ENCODE measurements at places on chromosomes 1 and 21.

DNA sequence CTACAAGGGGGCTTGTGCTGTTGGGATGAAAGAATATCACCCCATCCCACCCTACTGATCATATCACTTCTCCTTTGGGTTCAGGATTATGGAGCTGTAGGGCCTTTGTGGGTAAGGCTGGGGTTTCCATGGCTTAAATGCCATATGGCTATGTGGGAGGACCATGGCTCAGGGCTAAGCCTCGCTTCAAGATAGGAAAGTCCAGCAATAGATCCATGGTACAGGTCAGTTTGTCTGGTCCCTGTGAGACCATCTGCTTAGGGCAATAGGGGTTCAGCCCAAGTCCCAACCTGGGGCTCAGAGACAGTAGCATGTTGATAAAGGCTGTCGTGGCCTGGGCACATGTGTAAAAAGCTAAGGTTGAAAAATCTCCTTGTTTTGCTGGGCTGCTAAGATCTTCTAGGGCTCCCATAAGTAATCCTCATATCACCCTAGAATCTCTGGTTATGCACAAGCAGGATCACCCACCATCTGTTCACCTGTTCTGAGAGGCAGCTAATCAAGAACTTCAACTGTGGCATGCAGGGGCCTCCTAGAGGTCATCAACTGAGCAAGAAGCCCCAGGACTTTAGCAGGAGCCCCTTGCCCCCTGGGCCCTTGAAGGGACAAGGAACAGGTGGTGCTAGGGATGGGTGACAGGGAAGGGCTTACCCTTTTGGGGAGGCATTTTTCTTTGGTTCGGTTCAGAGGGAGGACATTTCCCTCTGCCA, 66.5 kb downstream of the UBE2T start:
- DNase-seq: no peak

DNA sequence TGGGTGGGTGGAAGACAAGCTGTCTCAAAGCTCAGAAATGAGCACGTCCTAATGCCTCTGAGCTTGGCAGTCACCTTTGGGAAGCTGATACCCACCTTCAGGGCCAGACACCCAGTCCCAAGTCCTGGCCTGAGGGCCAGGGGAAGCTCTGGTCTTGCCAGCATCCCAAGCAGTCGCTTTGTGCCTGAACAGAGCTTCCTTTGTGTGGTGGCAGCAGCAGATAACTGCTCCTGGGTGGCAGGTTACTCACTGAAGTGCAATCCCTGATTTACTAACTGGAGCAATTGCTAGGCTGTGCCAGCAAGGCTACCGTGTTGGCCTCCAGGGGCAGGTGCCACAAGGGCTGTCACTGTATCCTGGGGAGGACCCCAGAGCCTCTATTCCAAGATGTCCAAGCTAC, 40.4 kb upstream of the GRHL3 start:
- no peak for DNase-seq

GRCh38 chr1:229835226-229835625, 209.2 kb downstream of the URB2 start:
- no peak for DNase-seq

- no peak for DNase-seq
These were observed 40.6 kb downstream of the GJA5 start for GRCh38 chr1:147719711-147720225.

DNA sequence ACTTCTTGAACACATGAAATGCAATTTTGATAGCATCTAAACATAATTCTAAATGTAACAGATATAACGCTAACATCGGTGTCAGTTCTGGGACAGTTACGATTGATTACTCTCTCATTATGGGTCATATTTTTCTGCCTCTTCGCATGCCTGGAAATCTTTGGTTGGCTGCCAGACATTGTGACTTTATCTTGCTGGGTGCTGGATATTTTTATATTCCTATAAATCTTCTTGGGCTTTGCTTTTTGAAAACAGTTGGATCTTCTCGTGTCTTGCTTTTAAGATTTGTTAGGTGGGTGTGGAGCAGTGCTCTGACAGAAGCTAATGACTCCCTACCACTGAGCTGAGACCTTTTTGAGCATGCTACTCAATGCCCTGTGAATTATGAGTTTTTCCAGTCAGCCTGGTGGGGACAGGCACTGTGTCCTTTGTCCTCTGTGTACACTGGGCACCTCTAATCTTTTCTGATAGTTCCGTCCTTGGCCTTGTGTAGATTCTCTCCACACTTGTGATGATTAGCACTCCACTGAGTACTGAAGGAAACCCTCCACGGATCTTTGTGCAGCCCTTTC, 28.0 kb upstream of the EDARADD start:
- DNase-seq: no peak

DNA sequence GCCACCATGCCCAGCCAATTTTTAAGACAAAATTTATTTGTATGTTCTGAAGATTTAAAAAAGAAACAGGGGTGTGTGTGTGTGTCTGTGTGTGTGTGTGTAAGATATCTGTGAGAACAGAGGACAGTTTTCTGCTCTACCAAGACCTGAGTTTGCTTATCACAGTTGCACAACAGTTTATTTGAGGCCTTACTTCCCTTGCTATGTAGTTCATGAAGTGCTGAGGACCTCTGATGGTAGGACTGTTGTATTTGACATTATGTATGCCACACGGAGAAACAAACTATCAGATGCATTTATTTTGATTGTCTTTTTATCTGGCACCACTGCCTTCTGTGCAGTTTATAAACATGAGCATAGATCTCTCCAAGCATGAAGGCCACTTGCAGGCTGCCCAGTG, 355.2 kb downstream of the PBX1 start:
- DNase-seq: no peak

DNA sequence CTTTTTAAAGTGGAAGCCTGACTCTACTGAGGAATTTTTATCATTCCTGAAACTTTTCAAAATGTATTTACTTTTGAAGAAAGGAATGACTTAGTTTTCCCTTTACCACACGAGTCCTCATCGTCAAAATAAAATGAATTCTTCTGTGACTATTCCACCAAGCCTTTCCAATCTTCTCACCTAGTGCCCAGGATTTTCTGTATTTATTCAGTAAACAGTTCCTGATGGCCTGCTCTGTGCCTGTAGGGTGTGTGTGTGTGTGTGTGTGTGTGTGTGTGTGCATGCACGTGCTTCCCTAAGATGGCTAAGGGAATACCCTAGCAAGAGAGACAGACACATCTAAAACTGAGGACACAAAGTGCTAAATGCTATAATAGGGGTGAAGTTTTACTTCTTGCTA, 395.0 kb upstream of the USP24 start:
- no peak for DNase-seq

DNA sequence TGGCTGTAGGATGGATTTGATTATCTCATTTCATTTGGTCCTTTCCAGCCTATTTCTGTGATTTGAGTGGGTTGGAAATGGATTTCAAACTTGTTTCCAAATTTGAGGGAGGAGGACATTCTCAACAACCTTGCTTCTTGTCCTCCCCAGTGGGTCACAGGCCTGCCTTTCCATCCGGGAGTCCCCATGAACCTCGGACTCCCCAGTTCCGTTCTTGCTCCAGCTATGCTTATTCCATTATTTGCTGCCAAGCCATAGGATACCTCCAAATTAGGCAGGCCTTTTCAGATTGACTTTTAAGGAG, 97.8 kb downstream of the DUSP10 start:
- no peak for DNase-seq

DNA sequence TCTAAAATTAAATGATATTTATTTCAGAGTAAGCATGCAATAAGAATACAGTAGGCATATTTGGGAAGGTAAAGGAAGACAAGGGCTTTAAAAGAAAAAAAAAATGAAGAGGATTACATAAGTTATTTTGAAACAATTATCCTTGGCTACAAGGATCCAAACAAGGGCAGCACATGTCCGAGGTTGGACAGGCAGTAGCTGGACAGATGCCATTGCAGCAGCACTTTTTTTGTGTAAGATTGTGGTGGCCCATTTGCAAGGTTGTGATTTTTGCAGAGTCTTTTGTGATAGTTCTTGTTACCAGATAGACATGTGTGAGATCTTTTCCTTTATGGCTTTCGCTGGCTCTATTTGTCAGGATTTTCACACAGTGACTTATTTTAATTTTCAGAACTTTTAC, 89.4 kb upstream of the COG2 start:
- DNase-seq: no peak

- no peak for DNase-seq
These were observed 79.5 kb downstream of the NR5A2 start for GRCh38 chr1:200107004-200107470.

DNA sequence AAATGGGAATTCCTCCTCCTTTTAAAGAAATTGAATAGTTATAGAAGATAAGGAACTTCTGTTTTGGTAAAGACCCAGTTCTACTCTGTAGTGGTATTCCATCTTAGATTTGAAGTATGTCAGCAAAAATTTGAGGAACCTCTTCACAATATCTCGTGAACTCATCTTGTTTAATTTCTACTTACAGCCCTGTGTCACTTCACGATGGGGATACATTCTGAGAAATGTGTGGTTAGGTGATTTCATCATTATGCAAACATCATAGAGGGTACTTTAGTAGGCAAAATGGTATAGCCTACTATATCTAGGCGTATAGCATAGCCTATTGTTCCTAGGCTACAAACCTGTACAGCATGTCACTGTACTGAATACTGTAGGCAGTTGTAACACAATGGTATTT, 36.0 kb downstream of the ALG6 start:
- no peak for DNase-seq

- DNase-seq: no peak
These were observed 332.9 kb upstream of the PTBP2 start for GRCh38 chr1:96388421-96389310.

DNA sequence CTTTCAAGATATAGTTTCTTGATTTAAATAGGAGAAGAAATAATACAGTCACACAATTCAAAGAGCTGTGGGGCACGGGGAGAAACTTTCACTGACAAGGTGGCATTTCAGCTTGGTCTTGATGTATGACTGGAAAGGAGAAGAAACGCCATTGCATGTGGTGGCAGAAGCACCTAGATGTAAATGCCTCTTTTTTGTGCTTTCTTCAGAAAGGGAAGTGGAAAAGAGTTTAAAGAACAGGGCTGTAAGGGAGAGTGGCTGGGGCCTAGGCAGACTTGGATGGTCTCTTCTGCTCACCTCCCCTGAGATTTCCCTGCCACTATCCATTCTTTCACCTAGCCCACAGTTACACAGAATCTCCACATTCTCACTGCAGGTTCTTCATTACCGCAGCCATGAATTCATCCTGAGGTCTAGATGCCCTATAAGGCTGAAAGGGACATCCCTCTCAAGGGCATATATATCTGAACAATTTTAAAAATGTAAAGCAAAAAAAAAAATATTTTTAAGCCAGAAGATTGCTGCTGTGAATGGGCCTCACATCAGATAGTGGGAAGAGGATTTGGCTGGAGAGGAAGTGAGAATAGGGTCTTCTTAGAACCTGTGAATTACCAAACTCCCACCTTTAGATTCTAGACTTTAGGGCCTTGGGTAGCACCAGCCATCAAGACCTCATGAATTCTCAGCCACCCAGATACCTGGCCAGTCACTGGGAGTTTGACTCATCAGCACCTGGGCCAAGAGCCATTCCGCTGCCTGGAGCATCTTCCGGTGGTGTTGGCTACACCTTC, 23.4 kb downstream of the CACNA1E start:
- no peak for DNase-seq

DNA sequence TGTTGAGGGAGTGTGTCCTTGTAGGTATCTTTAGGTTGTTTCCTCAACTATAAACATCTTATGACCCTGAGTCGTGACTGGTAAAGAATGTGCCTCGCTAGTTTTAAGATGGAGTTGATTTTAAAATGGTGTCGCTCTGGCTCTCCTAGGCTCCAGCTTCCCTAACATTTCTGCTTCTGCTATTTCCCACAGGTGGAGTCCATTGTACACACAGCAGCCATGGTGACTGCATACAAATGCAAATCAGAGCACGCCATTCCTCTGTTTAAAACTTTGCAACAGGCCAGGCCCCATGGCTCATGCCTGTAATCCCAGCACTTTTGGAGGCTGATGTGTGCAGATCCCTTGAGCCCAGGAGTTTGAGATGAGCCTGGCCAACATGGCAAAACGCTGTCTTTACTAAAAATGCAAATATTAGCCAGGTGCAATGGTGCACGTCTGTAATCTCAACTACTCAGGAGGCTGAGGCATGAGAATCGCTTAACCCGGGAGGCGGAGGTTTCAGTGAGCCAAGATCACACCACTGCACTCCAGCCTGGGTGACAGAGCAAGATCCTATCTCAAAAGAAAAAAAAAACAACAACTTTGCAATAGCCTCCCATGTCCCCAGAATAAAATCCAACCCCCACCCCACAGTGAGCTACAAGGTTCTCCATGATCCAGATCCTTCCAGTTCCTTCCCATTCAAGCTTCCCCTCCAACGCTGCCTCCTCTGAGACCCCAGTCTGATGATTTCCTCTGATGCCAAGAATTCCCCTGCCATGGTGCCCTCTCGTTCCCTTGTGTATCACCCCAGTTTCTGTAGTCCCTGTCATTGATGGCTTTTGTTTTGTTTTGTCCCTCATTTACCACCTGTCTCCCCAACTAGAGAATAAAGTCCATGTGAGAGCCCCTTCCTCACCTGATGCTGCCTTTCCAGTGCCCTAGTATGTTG, 36.9 kb upstream of the KLHDC7A start:
- no peak for DNase-seq

DNA sequence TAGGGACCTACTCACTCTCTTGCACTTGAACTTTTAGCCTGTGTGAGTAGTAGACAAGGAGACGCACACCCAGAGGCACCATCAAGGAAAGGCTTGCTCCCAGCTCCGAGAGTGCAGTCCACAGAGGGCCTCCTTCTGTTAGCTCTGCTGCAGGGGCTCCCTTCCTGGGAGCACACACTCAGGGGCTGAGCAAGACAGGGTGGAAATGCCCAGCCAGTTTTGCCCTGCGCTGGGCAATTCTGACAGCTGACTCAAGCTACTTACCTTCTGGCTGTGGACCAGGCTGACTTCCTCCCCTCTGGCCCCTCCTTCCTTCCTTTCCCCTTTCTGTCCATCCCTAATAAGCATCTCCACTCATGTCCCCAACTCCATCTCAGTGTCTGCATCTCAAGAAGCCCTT, 449.1 kb downstream of the PTPRU start:
- no peak for DNase-seq

DNA sequence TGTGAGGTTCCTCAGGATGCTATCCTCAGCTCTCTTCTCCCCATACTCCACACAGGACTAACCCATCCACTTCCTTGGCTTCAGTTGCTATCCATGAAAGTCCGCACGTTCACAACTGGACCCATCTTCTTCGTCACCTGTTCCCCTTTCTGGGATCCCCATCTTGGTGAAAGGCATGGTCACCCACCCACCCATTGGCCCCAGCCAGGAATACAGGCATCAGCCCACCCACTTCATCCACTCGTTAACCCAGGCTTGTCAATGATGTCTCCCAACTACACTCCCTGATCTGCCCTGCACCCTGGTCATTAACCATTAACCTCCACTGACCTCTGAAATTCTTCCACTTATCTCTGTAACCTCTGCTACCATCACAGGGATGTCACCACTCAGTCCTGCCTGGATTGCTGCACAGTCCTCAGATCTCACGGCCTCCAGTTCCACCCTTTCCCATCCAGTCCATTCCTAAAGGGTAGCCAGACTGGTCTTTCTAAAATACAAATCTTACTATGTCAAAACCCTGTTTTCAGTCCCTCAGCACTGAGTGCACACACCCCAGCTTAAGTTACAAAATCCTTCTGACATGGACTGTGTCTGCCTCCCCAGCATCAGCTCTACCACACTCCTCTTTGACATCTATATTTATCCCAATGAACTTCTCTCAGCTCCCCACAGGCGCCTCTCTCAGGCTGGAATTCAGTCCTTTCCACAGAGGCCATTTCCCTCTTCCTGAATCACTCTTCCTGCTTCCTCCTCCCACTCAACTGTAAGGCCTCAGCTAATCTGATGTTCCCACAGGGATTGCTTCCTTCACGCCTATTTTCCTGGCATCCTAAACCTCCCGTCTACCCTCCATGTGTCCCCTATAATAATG, 10.4 kb downstream of the PGLYRP4 start:
- DNase-seq: no peak

- no peak for DNase-seq
These were observed 95.2 kb downstream of the NTPCR start for GRCh38 chr1:233045588-233045987.
